ENCODE measurements at places on chromosomes 1 and 21. TPM values are rescaled to one million over a fixed set of nuclear protein-coding genes. Genes with fewer than 3 reads are reported as not detected.

DNA sequence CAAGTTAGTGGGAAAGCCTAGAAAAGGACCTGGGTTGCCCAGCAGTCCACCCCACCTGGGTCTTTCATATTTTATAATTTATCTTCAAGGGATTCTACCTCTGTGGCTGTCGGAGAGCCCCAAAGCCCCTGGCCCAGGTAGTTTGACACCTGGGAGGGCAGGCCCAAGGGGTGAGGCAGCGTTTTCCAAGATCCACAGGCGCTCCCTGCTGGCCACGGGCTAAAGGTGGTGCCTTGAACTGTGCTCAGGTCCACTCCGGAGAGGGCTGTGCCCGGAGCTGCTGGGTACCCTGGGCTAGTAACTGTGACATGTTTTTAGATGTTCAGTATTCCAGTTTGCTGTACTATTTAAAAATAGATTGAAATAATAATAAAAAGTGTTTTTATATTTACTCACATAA lies 37.2 kb upstream of the CRNN start:
- no peak for DNase-seq

DNA sequence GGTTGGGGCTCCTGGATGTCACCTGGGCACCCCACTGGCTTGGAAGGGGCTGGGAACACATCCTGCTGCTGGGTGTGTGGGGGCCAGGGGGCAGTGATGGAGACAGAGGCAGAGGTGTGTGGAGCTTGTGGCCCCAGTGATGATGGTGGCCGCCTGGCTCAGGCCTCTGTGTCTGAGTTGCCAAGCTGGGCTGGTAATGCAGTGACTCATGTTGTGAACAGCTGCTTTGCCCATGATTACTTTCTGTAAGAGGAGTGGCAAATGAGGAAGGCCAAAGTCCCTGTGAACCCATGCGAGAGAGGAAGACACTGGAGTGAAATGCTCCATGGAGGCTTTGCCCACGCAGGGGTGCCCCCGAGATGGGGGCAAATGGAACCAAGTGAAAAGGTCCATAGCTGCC lies 86.8 kb downstream of the KCNJ6 start:
- no peak for DNase-seq

The UTS2 gene
- total RNA-seq, result not detected

DNA sequence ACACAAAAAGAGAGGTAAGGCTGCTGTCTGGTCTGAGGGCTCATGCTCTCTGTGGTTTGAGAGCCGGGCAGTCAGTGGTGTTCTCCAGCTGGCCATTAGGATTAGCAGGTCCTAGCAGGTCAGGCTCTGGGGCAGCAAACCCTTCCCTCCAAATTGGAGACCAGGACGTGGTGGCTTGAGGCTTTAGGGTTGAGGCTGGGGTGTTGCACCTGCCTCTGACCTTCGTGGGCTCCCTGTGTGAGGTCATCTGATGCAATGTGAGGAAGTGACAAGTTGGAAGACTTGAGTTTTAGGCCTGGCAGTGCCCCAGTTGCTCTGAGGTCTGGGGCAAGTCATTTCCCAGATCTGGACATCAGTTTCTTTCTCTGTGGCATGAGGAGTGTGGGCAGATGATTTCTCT lies 24.4 kb downstream of the SZRD1 start:
- no peak for DNase-seq

DNA sequence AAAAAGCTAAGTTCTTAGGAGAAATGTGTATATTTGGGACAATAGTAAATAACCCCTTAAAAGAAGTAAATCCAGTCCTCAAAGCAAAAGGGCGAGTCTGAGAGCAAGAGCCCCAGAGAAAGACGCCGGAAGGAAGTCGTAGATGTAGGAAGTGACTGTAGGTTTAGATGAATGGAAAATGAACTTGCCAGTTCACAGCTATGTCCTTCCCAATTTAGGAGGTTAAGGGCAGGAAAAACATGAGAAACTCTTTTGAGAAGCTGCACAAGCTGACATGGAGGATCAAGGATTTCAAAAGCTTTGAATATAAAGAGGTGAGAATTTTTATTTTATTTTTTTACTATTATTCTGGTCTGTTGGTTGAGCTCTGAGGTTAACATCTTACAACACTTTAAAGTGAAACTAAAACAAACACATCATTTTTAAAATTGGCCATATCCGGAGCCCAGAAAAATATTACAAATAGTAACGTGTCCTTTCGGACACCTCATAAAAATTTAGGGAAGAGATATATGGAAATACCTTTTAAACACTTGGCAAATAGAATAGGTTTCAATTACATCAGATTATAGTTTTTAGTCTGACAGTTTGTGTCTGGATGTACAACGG lies 1178.6 kb downstream of the MRPL39 start:
- DNase-seq, result no peak

The KLHDC7A gene
- not detected for total RNA-seq

DNA sequence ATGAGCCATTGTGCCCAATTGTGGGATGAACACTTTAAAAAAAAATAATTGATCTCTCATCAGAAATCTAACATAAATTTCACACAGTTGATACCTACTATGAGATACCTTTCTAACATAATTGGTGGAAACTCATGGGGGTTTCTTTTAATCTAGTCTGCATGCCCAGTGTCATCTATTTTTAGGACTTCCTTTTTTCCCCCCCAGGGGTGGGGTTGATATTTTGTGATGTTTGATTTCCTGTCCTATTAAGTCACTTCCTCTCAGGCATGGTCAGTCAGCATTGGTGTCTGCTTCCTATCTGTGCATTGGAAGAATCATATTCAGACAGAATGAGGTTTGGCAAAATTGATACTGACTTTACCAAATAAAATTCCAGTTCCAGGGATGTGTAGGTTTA lies 21.5 kb downstream of the NFYC start:
- no peak for DNase-seq

- no peak for DNase-seq
Measured at GRCh38 chr1:48061162-48062136, 64.3 kb upstream of the TRABD2B start.

GRCh38 chr1:67850611-67851075 lies 17.4 kb upstream of the GNG12 start:
- DNase-seq, result no peak

GRCh38 chr1:237553078-237553477 lies 337.6 kb downstream of the ZP4 start:
- no peak for DNase-seq

- no peak for DNase-seq
Measured at GRCh38 chr1:16091296-16091695, 17.8 kb upstream of the FAM131C start.

The PIK3C2B gene
- 17.5 TPM for total RNA-seq

Measured in osteocyte (in vitro differentiated cells).